Stimulated activated CD8-positive, alpha-beta memory T cell treated with anti-CD3 and anti-CD28 coated beads, Interleukin-4, amount 100 ng/mL, for 48 hours (primary cell): ENCODE measurements at places on chromosomes 1 and 21.

GRCh38 chr1:26351590-26352337 lies 2.2 kb downstream of the CRYBG2 start:
- no peak for DNase-seq

DNA sequence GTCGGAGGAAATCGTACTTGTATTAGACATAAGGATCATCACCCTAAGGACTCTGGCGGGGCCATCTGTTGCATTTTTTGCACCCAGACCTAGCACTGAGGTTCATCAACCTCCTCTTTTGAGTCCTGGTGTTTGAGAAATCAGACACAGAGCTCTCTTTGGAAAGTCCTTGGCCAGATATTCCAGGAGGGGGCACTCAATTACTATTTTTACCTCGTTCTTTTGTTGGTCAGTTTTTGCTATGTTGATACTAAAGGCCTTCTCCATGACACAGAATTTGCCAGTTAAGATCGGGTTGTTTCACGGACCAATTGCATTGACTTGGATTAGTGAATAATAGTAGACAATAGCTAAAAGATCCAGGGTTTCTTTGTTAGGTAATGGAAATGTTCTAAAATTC lies 711.2 kb downstream of the KCNT2 start:
- no peak for DNase-seq

GRCh38 chr1:214977110-214977509 lies 105.4 kb upstream of the KCNK2 start:
- no peak for DNase-seq

GRCh38 chr1:8302081-8302956 lies 15.6 kb upstream of the SLC45A1 start:
- no peak for DNase-seq
